Caco-2 (cell line): ENCODE measurements at places on chromosomes 11 and 22. TPM values are rescaled to one million over a fixed set of nuclear protein-coding genes. Genes with fewer than 3 reads are reported as not detected.

GRCh38 chr11:128879817-128880216, 11.3 kb upstream of the KCNJ5 start:
- peaks cover 5% of the 10 kb centered on the region; the same call in 1 of the 2 replicates for H3K27me3 ChIP-seq
- peak; percentile 28 for DNase-seq
- no peaks in the 10 kb centered on the region for H3K36me3 ChIP-seq
- H3K27ac ChIP-seq = no peak overlapping the region
- H3K4me3 ChIP-seq = no peak overlapping the region
- no peaks in the 10 kb centered on the region for H3K4me1 ChIP-seq

DNA sequence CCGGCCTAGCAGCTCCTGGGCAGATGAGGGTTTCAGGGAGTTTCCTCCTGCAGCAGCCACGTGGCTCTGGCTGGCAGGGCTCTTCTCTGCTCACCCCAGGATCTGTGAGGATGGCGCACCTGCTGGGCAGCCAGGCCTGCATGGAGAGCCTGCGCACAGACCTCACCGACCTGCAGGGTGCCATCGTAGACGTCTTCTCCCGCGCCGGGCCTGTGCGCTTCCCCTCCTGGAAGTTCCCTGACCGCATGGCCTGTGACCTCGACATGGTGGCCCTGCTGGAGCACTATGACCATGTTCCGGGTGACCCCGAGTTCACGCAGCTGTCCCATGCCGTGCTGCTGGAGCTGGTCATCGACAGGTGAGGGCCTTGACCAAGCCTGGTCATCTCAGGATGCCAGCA, 9.1 kb downstream of the CCDC157 start:
- no peak overlapping the region for H3K27ac ChIP-seq
- no peaks in the 10 kb centered on the region; the same call in 1 of the 2 replicates for H3K36me3 ChIP-seq
- no peaks in the 10 kb centered on the region for H3K4me1 ChIP-seq
- H3K4me3 ChIP-seq = no peak overlapping the region

DNA sequence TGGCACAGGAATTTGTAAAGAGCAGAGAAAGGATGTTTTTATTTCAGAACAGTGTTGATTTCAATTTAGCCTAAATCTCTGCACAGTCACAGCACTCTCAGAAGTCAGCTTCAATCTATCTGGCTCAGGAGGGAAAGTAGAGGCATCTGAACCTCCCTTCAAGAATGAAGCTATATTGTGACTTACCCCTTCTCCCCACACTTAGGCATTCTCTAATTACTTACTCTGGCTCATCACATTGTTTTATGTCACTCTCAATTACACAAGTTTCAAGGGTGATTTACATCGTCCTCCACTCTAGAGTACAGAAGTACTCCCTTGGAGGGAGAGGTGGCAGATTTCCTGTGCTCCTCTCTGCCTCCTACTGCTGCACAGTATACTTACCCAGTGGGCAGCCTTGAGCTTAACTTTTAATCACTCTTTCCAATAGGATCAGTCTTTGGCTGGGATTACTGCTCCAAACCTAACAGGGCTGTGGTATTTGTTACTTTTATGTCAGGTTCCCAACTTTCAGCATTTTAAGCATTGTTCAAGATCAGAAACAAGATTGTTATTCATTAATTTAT, 211.4 kb downstream of the AASDHPPT start:
- H3K36me3 ChIP-seq = no peaks in the 10 kb centered on the region
- no peak overlapping the region for H3K4me3 ChIP-seq
- no peak overlapping the region for H3K27ac ChIP-seq
- peaks cover 11% of the 10 kb centered on the region; the same call in 1 of the 2 replicates for H3K4me1 ChIP-seq

- H3K36me3 ChIP-seq = no peaks in the 10 kb centered on the region
- H3K4me3 ChIP-seq = no peak overlapping the region
- no peaks in the 10 kb centered on the region for H3K27me3 ChIP-seq
These were observed 42.4 kb downstream of the TTC28 start for GRCh38 chr22:28637225-28637624.

GRCh38 chr11:93132836-93133235, 65.0 kb downstream of the SLC36A4 start:
- no peak overlapping the region for H3K4me3 ChIP-seq
- no peak for DNase-seq
- no peaks in the 10 kb centered on the region for H3K27me3 ChIP-seq
- H3K36me3 ChIP-seq = no peaks in the 10 kb centered on the region

GRCh38 chr11:12581416-12581815, 92.8 kb upstream of the TEAD1 start:
- H3K36me3 ChIP-seq = no peaks in the 10 kb centered on the region
- H3K4me1 ChIP-seq = no peaks in the 10 kb centered on the region
- no peak overlapping the region for H3K27ac ChIP-seq

GRCh38 chr11:113265362-113265761, 49.0 kb upstream of the TTC12 start:
- H3K4me3 ChIP-seq = no peak overlapping the region
- H3K27ac ChIP-seq = no peak overlapping the region
- no peaks in the 10 kb centered on the region for H3K4me1 ChIP-seq
- no peak for DNase-seq
- no peaks in the 10 kb centered on the region; the same call in 1 of the 2 replicates for H3K27me3 ChIP-seq
- H3K36me3 ChIP-seq = no peaks in the 10 kb centered on the region

DNA sequence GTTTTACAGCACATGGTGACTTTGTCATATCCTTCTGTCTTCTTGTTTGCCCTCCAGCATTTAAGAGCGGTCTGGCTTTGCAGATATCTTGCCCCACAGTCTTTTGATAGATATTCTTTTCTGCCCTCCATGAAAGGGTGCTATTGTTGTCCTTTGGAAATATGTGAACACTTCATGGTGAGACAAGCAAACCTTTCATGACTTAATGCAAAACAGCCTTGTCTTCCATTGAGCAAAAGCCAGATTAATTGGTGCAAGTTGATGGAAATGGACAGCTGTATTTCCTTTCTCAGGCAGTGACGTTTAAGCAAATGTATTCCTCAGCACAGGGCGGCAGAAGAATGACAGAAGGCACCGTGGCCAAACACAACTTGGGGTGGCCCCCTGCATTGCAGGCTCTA, 4.4 kb downstream of the DCPS start:
- no peaks in the 10 kb centered on the region for H3K27me3 ChIP-seq
- H3K36me3 ChIP-seq = no peaks in the 10 kb centered on the region
- no peak for DNase-seq
- 0 out of 2 replicates have a peak, but pooled peaks cover 4% of the 10 kb centered on the region for H3K4me1 ChIP-seq
- no peak overlapping the region for H3K4me3 ChIP-seq
- no peak overlapping the region for H3K27ac ChIP-seq

DNA sequence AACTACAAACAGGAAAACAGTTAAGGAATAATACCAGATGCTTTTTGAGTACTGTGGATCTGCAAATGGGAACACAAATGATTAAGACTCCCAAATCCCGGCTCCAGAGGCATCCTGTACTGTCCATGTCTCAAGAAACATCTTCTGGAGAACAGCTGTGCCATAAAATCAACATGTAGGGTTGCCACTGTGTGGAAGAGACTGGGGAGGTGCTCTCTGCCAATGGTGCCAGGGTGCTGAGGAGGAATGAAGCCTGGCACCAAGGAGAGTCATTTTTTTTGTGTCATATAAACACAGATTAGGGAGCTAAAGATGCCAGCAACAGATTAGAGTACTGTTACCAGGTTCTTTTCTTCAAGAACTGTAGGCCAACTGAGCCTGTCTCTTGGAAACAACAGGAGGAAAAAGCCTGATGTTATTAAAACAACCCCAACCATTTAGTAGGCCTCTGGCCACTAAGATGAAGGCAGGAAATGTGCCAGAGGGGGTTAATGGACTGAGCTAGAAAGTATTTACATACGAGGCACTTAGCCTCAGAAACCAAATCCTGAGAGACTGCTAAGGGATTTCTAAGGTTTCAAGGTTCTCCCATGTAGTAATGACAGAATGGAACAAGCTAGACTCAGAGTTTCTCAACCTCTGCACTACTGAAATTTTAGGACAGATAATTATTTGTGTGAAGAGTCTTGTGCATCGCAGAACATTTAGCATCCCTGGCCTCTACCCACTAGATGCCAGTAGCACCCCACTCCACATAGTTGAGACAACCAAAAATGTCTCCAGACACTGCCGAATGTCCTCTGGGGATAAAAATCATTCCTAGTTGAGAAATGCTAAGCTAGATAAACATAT, 54.6 kb upstream of the CHRM4 start:
- DNase-seq = no peak
- no peaks in the 10 kb centered on the region for H3K36me3 ChIP-seq
- H3K4me1 ChIP-seq = no peaks in the 10 kb centered on the region
- no peaks in the 10 kb centered on the region for H3K27me3 ChIP-seq
- no peak overlapping the region for H3K27ac ChIP-seq
- H3K4me3 ChIP-seq = no peak overlapping the region

GRCh38 chr22:48753381-48753730, 1074.3 kb downstream of the BRD1 start:
- no peaks in the 10 kb centered on the region for H3K27me3 ChIP-seq
- H3K4me3 ChIP-seq = no peak overlapping the region
- H3K36me3 ChIP-seq = no peaks in the 10 kb centered on the region
- no peaks in the 10 kb centered on the region for H3K4me1 ChIP-seq
- DNase-seq = no peak

DNA sequence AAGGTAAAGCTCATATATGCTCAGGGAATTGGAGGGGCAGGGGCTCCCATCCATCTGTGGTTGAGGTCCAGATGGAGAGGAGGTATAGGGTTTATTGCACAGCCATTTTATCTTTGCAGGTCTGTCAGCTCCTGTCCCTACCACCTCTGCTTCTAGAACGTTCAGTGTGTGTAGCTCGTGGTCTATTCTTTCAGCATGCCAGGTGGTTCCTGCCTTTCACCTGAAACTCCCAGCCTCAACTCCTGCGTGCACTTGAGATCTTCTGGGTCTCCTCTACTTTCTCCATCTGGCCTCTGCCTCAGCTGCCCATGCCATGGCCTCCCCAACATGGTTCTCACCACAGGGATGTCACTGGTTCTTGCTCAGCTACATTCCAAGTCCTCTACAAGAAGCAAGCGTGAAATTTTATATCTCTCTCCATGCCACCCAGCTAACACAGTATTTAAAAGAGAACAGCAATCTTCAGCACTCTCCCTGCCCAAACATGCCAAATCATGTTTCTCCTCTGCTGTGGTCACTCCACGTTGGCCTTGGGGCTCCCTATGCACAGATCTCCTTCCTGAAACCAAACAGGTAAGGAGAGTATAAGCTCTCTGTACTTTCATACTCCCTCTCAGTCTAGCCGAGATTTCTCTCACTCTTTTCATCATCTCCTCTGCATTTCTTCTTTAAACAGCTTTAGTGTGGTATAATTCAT, 157.8 kb upstream of the TRPC6 start:
- H3K36me3 ChIP-seq = no peaks in the 10 kb centered on the region
- no peaks in the 10 kb centered on the region for H3K4me1 ChIP-seq
- H3K4me3 ChIP-seq = no peak overlapping the region
- DNase-seq = no peak
- no peaks in the 10 kb centered on the region for H3K27me3 ChIP-seq
- no peak overlapping the region for H3K27ac ChIP-seq

- no peak overlapping the region for H3K4me3 ChIP-seq
- H3K36me3 ChIP-seq = no peaks in the 10 kb centered on the region
- H3K4me1 ChIP-seq = peaks cover 42% of the 10 kb centered on the region
- peak; percentile 56 for DNase-seq
These were observed 77.9 kb upstream of the TOP3B start for GRCh38 chr22:22060200-22061084.

DNA sequence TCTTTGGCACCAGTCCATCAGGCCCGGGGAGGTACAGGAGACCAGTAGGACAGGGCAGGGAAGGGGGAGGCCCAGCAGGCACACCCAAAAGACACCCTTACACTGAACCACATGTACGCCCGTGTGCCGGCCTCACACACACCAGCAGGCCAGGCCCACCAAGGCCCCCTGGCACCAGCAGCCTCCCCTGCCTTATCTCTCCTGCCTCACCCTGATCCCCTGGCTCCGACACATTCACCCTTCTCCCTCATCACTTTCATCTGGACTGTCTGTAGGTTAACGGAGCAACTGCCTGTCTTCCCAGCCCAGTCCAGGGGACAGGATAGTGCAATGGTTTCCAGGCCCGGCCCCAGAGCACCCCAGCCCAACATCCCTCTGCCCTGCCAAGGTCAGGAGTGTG, 4.9 kb downstream of the CDKN1C start:
- no peak for DNase-seq
- no peak overlapping the region for H3K27ac ChIP-seq
- H3K27me3 ChIP-seq = no peaks in the 10 kb centered on the region

- no peak overlapping the region for H3K4me3 ChIP-seq
- H3K4me1 ChIP-seq = peaks cover 32% of the 10 kb centered on the region
- DNase-seq = peak; percentile 74
- no peaks in the 10 kb centered on the region for H3K27me3 ChIP-seq
- no peak overlapping the region for H3K27ac ChIP-seq
These were observed 12.3 kb upstream of the ARAP1 start for GRCh38 chr11:72764503-72764902.

GRCh38 chr11:66800720-66801428, 42.4 kb upstream of the RCE1 start:
- peaks cover under 1% of the 10 kb centered on the region for H3K36me3 ChIP-seq
- H3K27ac ChIP-seq = no peak overlapping the region
- DNase-seq = no peak
- H3K4me1 ChIP-seq = peaks cover 3% of the 10 kb centered on the region; the same call in 1 of the 2 replicates
- H3K27me3 ChIP-seq = no peaks in the 10 kb centered on the region
- H3K4me3 ChIP-seq = no peak overlapping the region

- H3K27ac ChIP-seq = peak overlapping the region; percentile 50
- H3K27me3 ChIP-seq = no peaks in the 10 kb centered on the region
- peaks cover 2% of the 10 kb centered on the region for H3K36me3 ChIP-seq
- peaks cover 63% of the 10 kb centered on the region for H3K4me1 ChIP-seq
These were observed 119.7 kb upstream of the BID start for GRCh38 chr22:17893900-17894535.

GRCh38 chr11:115217726-115218311, 286.4 kb downstream of the CADM1 start:
- H3K4me1 ChIP-seq = no peaks in the 10 kb centered on the region
- H3K27me3 ChIP-seq = no peaks in the 10 kb centered on the region
- no peak overlapping the region for H3K4me3 ChIP-seq
- no peaks in the 10 kb centered on the region; the same call in 1 of the 2 replicates for H3K36me3 ChIP-seq
- DNase-seq = no peak
- no peak overlapping the region for H3K27ac ChIP-seq

- DNase-seq = no peak
- peaks cover 2% of the 10 kb centered on the region; the same call in 1 of the 2 replicates for H3K4me1 ChIP-seq
- no peak overlapping the region for H3K27ac ChIP-seq
- no peaks in the 10 kb centered on the region for H3K27me3 ChIP-seq
These were observed 20.1 kb upstream of the TSKU start for GRCh38 chr11:76762867-76763572.

Gene HTR3B
- not detected in 2 replicates for total RNA-seq

Gene IFITM2
- total RNA-seq = 7.0 and 7.3 TPM in 2 replicates

Gene ZFP91
- 37.5 and 40.6 TPM in 2 replicates for total RNA-seq

Gene OR51B4
- not detected in 2 replicates for total RNA-seq

Gene ZBTB16
- total RNA-seq = 10.6 and 12.7 TPM in 2 replicates

Gene OR8G5
- not detected in 2 replicates for total RNA-seq
